ENCODE measurements at places on chromosomes 16 and 17.

- DNase-seq, result no peak
Measured at GRCh38 chr17:68198931-68199836, 48.7 kb upstream of the AMZ2 start.

- no peak for DNase-seq
Measured at GRCh38 chr16:8528471-8528870, 61.8 kb downstream of the TMEM114 start.

DNA sequence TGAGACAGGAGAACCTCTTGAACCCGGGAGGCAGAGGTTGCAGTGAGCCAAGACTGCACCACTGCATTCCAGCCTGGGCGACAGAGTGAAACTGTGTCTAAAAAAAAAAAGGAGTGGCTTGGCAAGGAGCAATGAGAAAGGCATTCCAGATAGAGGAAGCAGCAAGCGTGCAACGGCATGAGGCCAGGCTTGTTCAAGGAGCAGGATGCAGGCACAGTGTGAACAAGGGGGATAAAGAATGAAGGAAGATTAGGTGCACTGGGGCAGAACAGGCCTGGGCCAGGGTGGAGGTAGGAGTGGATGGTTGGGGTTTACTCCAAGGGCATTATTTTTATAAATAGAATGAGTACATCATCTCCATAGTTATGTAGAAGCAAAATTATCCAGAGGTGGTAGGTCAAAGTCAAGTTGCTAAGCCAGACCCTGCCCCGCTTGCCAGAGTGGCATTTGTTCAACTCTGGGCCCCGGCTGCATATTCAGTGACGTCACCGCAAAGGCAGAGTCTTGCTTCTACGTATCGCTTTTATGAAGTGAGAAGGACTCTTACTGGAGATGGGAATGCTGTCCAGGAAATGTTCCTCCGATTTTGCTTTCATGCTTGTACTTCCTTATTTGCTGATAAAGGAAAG is 100.2 kb downstream of the KATNIP start:
- no peak for DNase-seq

GRCh38 chr16:72924927-72925630 is 122.8 kb downstream of the ZFHX3 start:
- DNase-seq, result no peak

GRCh38 chr16:85563515-85564276 is 49.4 kb upstream of the GSE1 start:
- no peak for DNase-seq

DNA sequence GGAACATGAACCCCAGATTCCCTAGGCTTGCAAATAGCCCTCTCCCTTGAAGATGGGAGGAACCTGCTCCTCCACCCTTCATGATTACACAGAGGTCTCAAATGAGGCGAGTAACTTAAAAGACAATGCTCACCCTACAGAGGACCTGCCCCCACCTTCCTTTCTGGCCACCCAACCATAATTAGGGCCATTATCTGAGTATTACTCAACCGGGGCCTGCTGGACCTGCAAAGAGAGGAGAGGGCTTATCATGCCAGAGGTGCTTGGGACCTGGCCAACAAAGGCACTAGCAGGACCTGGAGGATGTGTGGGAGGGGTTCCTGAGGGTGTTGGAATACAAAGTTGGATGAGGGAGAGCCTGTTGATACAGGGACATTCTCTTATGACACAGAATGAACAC is 42.4 kb downstream of the RNF157 start:
- no peak for DNase-seq

DNA sequence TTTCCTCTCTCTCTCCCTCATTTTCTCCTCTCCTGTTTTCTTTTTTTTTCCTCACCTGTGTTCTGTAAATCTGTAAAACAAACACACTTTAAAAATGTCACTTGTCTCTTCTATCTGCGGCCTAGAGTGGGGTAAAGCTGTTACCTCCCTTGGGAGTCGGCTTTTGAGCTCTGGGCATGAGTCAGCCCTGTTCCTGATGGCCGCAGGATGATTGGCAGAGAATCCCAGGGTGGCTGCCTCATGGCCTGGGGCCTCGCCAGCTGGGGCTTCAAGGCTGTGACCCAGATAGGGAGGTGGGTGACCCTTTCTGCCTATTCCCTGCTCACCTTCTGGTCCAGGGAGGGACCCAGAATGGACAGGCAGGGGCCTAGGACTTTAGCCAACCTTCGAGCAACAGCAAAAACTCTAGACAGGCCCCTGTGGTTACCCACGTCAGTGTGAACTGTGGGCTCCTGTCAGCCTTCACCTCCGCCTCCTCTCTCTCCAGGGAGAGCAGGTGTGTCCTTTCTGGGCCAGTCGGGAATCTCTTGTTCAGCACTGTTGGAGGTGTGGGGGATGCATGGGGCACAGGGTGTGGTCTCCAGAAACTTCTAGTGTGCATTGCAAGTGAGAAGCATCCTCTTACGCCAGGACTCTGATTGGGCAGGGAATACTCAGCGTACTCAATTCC is 87.4 kb downstream of the RAP1GAP2 start:
- no peak for DNase-seq

DNA sequence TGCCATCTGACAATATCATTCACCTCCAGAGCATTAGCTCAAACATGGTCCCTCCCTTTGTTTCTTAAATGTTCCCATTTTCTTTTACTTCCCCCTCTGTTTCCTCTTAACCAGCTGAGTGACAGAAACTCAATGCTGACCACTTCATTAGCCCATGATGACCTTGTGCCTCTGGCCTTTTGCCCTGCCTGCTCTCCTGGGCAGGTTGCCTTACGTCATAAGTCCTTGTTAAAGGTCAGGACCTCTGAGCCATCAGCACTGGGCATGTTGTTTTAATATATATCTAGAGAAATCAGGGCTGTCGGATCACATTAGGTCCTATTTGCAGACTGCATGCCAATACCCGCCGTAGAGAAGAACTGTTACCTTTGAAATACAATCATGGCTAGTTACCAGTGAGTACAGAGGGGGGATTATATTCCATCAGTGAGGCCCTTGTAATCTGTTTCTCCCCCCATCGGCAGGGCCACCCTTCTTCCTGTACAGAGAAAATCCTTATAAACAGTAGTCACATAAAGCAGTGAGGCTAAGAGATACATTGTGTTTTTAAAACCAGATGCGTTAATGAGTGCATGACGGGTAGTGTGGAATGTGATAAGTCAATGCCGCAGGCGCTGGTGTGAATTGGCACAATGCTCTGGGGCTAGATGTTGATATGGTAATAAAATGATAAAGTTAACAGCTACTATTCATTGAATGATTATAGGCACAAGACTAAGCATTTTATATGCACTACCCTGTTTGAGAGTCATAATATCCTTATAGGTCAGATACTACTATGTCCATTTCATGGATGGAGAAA is 94.3 kb upstream of the ZFHX3 start:
- DNase-seq, result no peak

- no peak for DNase-seq
Measured at GRCh38 chr17:82743344-82744219, 8.2 kb downstream of the FN3K start.

DNA sequence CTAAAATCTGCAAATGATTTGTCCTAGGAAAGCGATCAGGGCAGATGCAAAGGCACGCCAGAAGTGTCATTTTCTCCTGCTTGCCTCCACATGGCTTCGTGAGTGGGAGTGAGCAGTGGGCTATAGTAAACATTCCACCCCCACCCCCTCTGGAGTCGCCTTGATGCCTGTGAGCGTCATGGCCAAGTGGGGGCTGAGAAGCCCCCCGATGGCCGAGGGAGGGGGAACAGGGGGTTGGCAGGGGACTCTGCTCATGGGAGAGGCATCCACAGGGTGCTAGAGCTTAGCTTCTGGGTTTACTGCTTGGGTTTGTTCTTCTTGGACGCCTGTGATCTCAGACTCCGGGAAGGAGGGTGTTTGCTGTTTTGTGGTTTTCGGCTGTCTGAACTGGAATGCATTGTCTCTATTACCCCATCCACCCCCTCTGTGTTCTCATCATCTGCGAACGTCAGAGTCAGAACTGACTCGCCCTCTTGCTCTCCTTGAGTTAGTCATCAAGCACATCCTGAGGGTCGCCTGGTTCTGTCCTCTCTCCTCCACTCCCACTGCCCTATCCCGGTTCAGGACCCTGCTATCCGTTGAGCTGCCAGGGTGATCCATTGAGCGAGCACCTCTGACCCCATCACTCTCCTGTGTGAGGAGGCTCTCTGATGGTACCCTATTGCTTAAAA is 15.4 kb downstream of the TNS4 start:
- no peak for DNase-seq

DNA sequence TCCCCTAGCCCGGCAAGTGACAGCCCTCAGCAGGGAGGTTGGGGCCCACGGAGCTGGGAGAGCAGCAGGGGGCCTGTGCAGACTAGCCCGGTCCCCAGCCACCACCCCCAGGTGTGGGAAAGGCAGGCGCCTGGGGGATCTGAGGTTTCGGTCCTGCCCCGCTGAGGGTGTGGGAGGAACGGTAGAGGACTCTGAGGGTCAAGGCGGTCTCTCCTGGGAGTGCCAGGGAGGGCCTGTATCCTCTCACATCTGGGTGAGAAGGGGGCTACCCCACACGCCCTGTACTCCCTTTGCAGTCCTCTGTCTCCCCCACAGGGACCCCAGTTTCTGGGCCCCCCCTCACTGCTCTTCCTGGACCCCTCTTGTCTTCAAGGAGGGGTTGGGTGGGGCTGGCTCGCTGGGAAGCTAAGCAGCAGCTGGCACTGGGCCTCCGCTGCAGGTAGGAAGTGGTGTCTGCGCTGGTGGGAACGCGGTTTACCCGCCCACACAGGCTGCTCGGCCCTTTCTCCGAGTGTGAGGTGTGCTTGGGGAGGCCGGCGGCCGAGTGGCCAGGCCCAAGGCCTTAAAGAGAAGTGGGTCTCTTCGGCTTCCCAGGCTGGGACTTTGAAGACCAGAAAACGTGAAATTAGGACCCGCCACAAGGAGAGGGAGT is 15.4 kb downstream of the CD7 start:
- no peak for DNase-seq

- no peak for DNase-seq
Measured at GRCh38 chr16:5188318-5188988, 90.9 kb upstream of the EEF2KMT start.

- DNase-seq, result no peak
Measured at GRCh38 chr17:56867948-56868376, 34.0 kb downstream of the DGKE start.

DNA sequence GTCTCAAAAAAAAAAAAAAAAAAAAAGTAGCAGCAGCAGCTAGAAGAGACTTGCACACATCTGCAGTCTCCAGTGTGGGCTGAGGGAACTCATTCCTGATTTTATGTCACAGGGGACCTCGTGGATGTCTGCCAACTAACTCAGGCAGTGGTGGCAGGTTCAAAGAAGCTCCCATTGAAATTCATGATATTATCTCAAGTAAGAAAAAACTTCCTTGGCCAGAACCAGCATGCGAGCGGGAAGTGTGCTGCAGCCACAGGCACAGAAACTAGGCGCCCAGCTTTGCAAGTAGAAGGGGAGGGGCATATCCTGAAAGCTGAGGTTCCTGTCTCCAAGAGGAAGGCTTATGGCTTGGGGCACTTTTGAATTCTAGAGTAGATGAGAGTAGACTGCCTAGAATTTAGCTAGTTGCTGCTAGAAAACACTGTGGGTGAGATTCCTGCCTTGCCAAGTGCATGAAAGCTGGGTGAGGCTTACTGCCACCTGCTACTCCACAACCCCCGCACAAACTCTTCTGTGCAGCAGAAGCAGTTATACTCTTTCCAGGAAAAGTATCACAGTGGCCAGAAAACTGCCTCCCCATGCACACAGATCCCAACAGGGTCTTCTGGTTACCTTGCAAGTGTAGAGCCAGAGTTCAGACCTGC is 603.8 kb upstream of the CA10 start:
- no peak for DNase-seq

DNA sequence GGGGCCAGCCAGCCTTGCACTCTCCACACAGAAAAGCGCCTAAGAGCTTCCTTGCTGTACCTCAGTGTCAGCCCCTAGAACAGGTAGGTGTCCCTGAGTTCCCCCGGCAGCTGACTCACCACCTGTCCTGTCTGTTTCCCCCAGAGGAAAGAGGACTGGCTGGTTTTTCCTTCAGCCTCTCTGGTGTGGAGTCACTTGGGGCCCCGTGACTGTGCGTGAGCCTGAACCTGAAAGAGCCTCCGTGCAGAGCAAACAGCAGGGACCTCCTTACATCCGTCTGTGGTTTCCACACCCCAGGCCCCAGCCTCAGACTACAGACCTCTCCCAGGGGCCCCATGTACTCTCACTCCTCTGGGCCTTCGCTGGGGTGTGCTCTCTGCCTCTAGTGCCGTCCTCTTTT is 87.8 kb downstream of the GNAO1 start:
- peak; percentile 45 for DNase-seq

GRCh38 chr17:60392845-60393702 is 1.1 kb upstream of the USP32 start:
- peak; percentile 24 for DNase-seq

GRCh38 chr16:81665588-81665987 is 113.5 kb upstream of the PLCG2 start:
- no peak for DNase-seq

- no peak for DNase-seq
Measured at GRCh38 chr17:57142925-57143324, 57.9 kb downstream of the AKAP1 start.

GRCh38 chr17:48026502-48027321 is 10.9 kb downstream of the COPZ2 start:
- peak; percentile 59 for DNase-seq

DNA sequence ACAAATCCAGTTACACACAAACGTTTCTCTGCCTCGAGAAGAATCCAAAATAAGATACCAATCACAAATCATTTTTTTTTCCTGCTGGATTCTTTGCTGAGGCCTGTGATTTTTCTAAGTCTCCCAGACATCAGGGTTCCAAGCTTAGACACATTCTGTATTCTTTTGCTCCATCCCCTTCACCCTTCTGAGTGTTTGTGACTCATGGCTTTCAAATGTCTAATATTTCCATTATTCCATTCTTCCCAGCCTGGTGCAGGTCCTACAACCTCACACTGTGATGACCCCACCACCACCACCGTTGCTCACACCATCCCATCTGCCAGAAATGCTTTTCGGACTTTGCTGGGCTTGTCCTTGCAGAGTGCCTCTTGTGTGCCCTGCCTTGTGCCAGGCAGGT is 480.1 kb downstream of the SOX9 start:
- DNase-seq, result no peak

DNA sequence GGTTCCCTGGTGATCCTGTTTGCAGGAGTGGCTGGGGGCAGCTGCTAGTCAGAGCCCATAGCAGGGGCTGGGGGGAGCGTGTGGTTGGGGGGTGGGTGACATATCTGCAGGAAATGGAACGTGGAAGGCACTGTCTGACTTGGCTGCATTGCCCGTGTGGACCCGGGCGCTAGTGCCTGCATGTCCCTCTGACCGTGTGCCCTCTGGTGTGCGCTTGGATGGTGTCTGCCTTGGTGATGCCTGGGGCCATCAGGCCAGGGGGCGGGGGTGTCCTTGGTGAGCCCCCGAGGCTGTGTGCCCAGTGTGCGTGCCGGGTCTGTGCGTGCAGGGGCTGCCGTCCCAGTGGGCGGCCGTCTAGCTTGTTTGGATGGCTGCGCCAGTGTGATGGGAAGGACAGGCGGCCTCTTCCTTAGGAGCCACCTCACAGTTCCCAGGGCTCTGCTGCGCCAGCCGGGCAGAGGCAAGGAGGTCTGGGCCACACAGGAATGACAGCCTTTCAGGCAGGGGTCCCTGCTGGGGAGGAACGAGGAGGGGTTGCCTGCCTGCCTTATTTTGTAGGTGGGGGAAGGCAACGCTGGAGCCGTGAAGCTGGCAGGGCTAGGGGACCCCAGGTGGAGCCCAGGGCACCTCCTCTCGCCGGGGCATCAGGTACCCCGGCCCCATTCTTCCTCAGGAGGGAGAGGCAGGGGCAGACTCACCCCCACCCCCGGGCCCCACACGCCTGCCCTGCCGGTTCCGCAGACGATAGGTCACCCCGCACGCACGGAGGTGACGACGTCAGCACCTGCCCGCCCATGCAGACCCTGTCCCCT is 693 bp downstream of the NDRG4 start:
- DNase-seq, result no peak

GRCh38 chr16:57629516-57630406 is 1.3 kb downstream of the ADGRG1 start:
- DNase-seq, result no peak

All from stimulated activated CD4-positive, alpha-beta T cell treated with anti-CD3 and anti-CD28 coated beads, Interleukin-12 subunit alpha, Interleukin-12 subunit beta, amount 100 ng/mL, for 24 hours (primary cell).